ENCODE measurements at places on chromosomes 7 and 10. TPM values are rescaled to one million over a fixed set of nuclear protein-coding genes. Genes with fewer than 3 reads are reported as not detected.

LIPF gene
- total RNA-seq: not detected

PTER gene
- 17.7 TPM for total RNA-seq

TES gene
- 75.3 TPM for total RNA-seq

HOXA13 gene
- total RNA-seq: 1.7 TPM
